Activated CD8-positive, alpha-beta T cell treated with anti-CD3 and anti-CD28 coated beads, Interleukin-2, amount 10 ng/mL, durations not matched to agents 7 days and 5 days (primary cell): ENCODE measurements at places on chromosomes 1 and 21.

- H3K27ac ChIP-seq = no peak overlapping the region
- H3K4me3 ChIP-seq = no peak overlapping the region
- no peaks in the 10 kb centered on the region for H3K36me3 ChIP-seq
Measured at GRCh38 chr1:15028616-15029015, 124.9 kb upstream of the TMEM51 start.

GRCh38 chr1:211920602-211921226, 90.2 kb upstream of the LPGAT1 start:
- no peak overlapping the region for H3K4me3 ChIP-seq
- no peaks in the 10 kb centered on the region for H3K4me1 ChIP-seq
- no peak overlapping the region for H3K27ac ChIP-seq
- peaks cover 26% of the 10 kb centered on the region for H3K27me3 ChIP-seq

DNA sequence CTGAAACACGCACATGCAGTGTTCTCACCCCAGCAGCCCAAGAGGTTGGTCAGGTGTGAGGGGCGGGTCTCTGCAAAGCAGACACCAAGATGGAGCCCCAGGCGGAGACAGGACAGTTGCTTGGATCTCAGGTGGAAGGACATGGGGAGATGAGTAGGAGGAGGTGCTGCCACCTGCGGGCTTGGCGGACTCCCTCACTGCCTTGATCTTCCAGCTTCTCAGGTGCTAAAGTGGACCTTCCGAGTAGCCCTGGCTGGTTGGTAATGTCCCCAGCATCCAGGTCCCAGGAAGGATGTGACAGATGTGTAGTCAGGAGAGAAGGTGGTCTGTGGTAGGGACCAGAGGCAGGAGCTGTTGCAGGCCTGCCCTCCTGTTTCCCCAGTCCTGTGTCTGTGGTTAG, 114.1 kb downstream of the AJAP1 start:
- H3K4me1 ChIP-seq = no peaks in the 10 kb centered on the region
- H3K36me3 ChIP-seq = no peaks in the 10 kb centered on the region
- DNase-seq = no peak
- no peaks in the 10 kb centered on the region for H3K27me3 ChIP-seq
- H3K27ac ChIP-seq = no peak overlapping the region

GRCh38 chr1:93620172-93620840, 61.3 kb downstream of the BCAR3 start:
- H3K4me1 ChIP-seq = peaks cover 4% of the 10 kb centered on the region
- H3K4me3 ChIP-seq = no peak overlapping the region
- no peaks in the 10 kb centered on the region for H3K27me3 ChIP-seq
- H3K27ac ChIP-seq = no peak overlapping the region
- no peaks in the 10 kb centered on the region for H3K36me3 ChIP-seq

DNA sequence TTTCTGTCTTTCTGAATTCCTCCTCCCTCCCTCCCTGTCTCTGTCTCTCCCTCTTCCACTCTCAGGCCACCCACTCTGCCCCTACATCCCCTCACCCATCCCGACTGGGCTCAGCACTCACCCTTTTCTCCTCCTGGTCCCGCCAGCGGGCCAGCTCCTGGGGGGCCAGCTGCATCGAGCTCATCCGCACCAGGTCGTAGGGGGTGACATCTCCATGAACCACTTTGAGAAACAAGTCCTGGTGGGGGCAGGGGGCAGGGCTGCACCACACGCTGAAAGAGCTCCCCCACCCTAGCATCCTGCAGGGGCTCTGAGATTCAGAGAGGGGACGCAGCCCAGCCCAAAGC, 17.8 kb downstream of the SPOCD1 start:
- no peak for DNase-seq
- H3K4me1 ChIP-seq = peaks cover 9% of the 10 kb centered on the region
- no peak overlapping the region for H3K27ac ChIP-seq
- no peak overlapping the region for H3K4me3 ChIP-seq
- no peaks in the 10 kb centered on the region for H3K36me3 ChIP-seq

GRCh38 chr21:29102791-29103257, 27.6 kb upstream of the MAP3K7CL start:
- no peak overlapping the region for H3K27ac ChIP-seq
- no peak overlapping the region for H3K4me3 ChIP-seq
- no peaks in the 10 kb centered on the region for H3K4me1 ChIP-seq
- DNase-seq = no peak
- H3K36me3 ChIP-seq = no peaks in the 10 kb centered on the region

- peaks cover 66% of the 10 kb centered on the region for H3K36me3 ChIP-seq
- H3K27ac ChIP-seq = peak overlapping the region; percentile 99
- H3K4me1 ChIP-seq = peaks cover 44% of the 10 kb centered on the region
- peak overlapping the region; percentile 100 for H3K4me3 ChIP-seq
- DNase-seq = no peak
- H3K27me3 ChIP-seq = no peaks in the 10 kb centered on the region
Measured at GRCh38 chr1:100266741-100267140, 725 bp downstream of the RTCA start.

DNA sequence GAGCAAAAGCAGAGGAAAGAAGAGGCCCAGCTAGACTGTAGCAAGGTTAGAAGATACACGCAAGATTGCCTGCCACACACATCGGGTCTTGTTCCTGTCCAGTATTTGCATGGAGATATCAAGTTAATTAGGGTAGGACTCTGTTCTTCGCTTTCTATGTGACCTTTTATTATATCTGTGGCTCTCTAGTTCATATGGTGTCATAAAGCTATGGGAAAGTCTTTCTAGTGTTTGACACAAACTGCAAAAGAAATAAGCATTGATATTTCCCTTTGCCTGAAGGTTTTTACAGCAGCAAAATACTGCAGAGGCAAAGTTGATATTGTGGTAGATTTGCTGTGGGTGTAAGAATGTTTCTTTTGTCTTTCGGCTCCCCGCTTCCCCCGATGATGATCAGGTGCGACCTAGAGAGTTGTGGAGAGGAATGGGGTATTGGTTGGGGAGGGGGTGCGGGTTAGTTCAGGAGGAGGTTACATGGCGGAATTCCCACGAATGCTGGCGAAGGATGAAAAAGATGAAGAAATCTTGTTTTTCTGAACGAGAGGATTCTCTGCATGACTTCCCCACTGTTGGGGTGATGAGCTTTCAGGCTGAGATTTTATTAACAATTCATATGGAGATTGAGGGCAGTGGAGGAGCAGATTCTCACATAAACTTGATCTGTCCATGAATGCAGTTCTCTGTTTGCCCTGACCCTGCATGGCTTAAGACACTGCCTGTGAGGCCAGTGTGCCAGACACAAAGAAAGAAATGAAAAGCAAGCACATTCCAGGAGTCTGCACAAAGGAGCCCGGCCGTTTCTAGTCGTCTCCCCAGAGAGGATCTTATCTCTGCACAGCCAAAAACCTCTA, 550.2 kb downstream of the USP25 start:
- no peak for DNase-seq
- no peak overlapping the region for H3K4me3 ChIP-seq
- H3K27ac ChIP-seq = no peak overlapping the region
- H3K36me3 ChIP-seq = no peaks in the 10 kb centered on the region

DNA sequence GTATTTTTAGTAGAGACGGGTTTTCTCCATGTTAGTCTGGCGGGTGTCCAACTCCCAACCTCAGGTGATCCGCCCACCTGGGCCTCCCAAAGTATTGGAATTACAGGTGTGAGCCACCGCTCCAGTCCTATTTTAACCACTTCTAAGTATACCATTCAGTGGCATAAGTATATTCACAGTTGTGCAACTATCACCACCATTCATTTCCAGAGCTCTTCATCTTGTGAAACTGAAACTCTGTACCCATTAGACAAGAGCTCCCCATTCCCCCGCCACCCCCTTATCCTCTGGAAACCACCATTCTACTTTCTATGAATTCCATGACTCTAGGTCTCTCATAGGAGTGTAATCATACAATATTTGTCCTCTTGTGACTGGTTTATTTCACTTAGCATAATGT, 40.2 kb upstream of the CAMTA1 start:
- no peaks in the 10 kb centered on the region for H3K36me3 ChIP-seq
- H3K4me1 ChIP-seq = peaks cover 11% of the 10 kb centered on the region
- H3K4me3 ChIP-seq = no peak overlapping the region
- peaks cover 6% of the 10 kb centered on the region for H3K27me3 ChIP-seq

GRCh38 chr1:60279798-60280197, 206.2 kb upstream of the C1orf87 start:
- H3K4me3 ChIP-seq = no peak overlapping the region
- DNase-seq = no peak
- no peaks in the 10 kb centered on the region for H3K27me3 ChIP-seq

- H3K36me3 ChIP-seq = peaks cover 3% of the 10 kb centered on the region
- H3K27me3 ChIP-seq = no peaks in the 10 kb centered on the region
- H3K4me1 ChIP-seq = peaks cover 64% of the 10 kb centered on the region
- no peak for DNase-seq
- H3K4me3 ChIP-seq = peak overlapping the region; percentile 24
- peak overlapping the region; percentile 44 for H3K27ac ChIP-seq
Measured at GRCh38 chr1:235883261-235883927, 16.7 kb upstream of the LYST start.

DNA sequence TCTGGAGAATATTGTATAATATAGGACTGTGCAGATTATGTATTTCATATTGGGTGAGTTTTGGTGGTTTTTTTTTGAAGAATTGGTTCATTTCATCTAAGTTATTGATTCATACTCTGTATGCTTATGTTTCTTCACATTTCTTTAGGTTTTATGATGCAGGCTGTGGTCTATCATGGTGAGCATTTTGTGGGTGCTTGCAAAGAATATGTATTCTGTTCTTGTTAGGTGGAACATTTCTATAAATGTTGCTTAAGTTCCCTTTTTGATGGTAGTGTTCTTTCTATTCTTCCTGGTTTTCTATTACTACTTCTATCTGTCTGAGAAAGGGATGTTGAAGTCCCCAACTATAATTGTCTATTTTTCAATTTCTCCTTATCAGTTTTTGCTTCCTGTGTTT, 42.6 kb downstream of the PKN2 start:
- H3K4me3 ChIP-seq = no peak overlapping the region
- peaks cover 23% of the 10 kb centered on the region for H3K36me3 ChIP-seq
- DNase-seq = no peak
- no peaks in the 10 kb centered on the region for H3K27me3 ChIP-seq
- H3K27ac ChIP-seq = no peak overlapping the region

DNA sequence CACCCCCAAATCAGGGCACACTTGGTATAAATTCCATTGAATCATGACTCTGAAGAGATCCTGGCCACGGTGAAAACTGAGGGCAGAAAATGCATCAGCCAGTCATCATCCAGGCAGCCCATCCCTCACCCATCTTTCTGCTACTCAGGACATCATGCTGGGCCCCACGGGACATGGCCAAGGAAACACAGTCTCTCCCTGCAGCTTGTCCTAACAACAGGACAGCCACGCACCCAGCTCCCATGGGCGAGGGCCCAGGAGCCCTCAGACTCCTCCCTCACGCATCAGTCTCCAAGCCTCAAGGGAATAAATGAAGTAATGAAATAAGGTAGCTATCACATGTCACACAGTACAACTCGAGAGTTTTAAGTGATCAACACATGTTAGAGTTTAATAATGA, 37.8 kb downstream of the ELK4 start:
- H3K36me3 ChIP-seq = peaks cover 24% of the 10 kb centered on the region
- H3K4me1 ChIP-seq = peaks cover 44% of the 10 kb centered on the region
- peak overlapping the region; percentile 65 for H3K4me3 ChIP-seq
- peaks cover 3% of the 10 kb centered on the region for H3K27me3 ChIP-seq
- H3K27ac ChIP-seq = peak overlapping the region; percentile 90
- no peak for DNase-seq

DNA sequence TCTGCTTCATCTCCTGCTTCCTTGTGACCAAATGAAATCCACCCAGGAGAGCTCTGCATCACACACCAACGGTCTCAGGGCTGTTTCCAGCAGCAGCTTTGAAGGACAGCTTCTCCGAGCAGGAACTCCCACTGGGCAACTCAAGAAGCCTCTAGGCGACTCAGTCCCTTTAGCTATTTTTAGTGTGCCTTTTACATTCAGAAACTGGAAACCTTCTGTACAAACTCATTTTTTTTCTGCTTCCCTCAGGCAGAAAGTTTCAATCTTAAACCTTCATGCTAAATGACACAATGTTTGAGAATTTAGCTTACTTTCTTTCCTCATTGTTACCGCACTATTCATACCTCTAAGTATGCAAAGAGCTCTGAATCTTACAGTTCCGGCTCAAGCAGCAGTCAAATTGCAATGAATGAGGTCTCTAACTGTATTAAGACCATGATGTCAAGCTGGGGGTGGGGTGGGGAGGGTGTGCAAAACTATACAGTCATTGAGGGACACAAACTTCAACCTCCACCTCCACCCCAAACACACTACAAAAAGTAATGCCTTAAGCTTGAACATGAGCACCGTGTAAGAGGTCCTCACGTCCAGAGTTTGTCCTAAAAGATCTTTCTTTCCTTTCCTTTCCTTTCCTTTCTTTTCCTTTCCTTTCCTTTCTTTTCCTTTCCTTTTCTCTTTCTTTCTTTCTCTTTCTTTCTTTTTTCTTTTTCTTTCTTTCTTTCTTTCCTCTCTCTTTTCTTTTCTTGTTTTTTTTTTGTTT, 16.4 kb upstream of the TARBP1 start:
- DNase-seq = no peak
- H3K27ac ChIP-seq = no peak overlapping the region
- H3K36me3 ChIP-seq = no peaks in the 10 kb centered on the region
- H3K4me1 ChIP-seq = peaks cover 35% of the 10 kb centered on the region
- H3K4me3 ChIP-seq = no peak overlapping the region
- H3K27me3 ChIP-seq = peaks cover 2% of the 10 kb centered on the region

DNA sequence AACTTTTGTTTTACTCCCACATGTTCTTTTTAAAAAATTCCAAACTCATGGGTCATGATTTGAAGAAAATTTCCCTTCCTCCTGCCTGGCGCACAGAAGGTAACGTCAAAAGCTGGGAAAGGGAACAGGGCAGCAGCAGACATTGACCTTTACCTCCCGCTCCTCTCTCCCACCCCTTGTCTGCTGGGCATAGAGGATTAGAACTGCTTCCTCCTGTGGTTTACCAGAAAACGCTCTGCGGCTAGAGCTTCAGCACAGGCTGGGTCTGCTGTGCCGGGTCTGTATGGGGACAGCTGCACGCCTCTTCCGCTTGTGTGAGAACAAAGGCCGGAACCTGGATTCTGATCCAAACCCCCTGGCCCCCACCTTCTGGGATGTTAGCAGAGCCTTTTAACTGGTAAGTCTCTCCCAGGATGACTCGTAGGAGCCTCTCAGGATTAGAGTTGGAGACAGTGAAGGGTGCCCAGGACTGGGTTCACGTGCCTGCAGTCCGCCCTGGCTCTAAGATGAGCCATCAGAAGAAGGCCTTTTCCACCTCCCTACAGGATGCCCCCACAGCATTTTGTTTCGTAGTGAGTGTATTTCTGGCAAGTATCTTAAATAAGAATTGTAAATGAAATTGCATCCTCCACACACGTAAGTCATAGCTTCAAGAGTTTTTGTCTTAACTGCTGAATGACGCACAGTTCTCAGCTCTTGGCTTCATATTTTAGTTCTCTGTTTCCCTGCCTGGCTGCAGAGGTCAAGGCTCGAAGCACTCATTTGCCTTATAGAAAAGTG, 5.2 kb downstream of the H6PD start:
- DNase-seq = peak; percentile 82
- peaks cover 69% of the 10 kb centered on the region for H3K4me1 ChIP-seq
- peak overlapping the region; percentile 28 for H3K27ac ChIP-seq
- H3K36me3 ChIP-seq = peaks cover 8% of the 10 kb centered on the region
- H3K4me3 ChIP-seq = peak overlapping the region; percentile 29

GRCh38 chr1:96306809-96307560, 414.6 kb upstream of the PTBP2 start:
- DNase-seq = no peak
- H3K27me3 ChIP-seq = no peaks in the 10 kb centered on the region
- no peak overlapping the region for H3K4me3 ChIP-seq
- no peaks in the 10 kb centered on the region for H3K36me3 ChIP-seq
